B cell (primary cell): ENCODE measurements at places on chromosomes 6 and 20. TPM values are rescaled to one million over a fixed set of nuclear protein-coding genes. Genes with fewer than 3 reads are reported as not detected.
A peak's percentile ranks its signal among the peaks of the same experiment; 100 is the strongest.

- no peak overlapping the region for H3K27ac ChIP-seq
- no peak for DNase-seq
- no peaks in the 10 kb centered on the region for H3K4me1 ChIP-seq
- no peaks in the 10 kb centered on the region for H3K27me3 ChIP-seq
- no peak overlapping the region for H3K4me3 ChIP-seq
Observed at GRCh38 chr6:104201557-104201956, 658.2 kb downstream of the HACE1 start.

The RBM24 gene
- polyA plus RNA-seq, result not detected in 2 replicates

The MOG gene
- polyA plus RNA-seq, result not detected in 2 replicates

GRCh38 chr20:46915575-46916257 lies 21.1 kb downstream of the EYA2 start:
- no peaks in the 10 kb centered on the region for H3K4me1 ChIP-seq
- H3K27ac ChIP-seq, result no peak overlapping the region
- no peaks in the 10 kb centered on the region for H3K27me3 ChIP-seq
- no peak overlapping the region for H3K4me3 ChIP-seq

GRCh38 chr6:98657764-98658163 lies 176.6 kb upstream of the POU3F2 start:
- H3K36me3 ChIP-seq, result no peaks in the 10 kb centered on the region
- no peak for DNase-seq
- H3K27ac ChIP-seq, result no peak overlapping the region
- no peak overlapping the region for H3K4me3 ChIP-seq
- H3K4me1 ChIP-seq, result no peaks in the 10 kb centered on the region

DNA sequence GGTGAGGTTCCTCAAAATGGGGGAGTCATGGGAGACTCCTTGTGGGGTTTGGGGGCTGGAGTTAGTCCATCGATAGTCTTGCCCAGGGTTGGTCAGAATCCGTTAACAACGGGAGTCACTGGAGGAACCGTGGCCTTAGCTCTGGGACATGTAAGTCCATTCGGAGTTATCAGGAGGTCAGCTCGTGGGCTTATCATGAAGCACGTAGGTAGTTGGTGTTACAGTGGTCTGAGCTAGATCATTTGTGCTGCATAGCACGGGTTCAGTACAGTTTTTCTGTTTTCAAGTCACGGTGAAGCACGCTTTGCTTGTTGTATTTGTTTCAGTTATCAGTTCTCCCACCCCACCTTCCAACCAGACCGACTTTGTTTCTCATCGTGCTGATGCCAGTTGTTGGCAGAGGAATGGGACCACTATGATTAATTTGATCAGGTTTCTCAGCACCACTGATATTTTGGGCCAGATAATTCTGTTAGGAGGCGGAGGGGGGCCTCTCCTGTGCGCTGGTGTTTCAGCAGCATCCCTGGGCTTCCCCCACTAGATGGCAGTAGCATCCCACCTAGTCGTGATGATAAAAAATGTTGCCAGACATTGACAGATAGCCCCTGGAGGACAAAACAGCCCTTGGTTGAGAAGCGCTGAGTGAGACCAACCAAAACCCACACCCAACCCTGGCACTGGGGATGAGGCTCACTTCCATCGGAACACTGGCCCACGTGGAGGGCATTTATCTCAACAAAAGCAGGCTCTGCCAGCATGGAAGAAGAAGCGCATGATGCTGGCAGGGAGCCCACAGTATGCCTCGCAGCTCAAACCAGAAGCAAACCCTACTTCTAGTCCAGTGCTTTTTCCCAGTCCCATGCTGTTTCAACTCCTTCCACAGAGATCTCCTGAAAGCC lies 2.2 kb upstream of the APMAP start:
- peaks cover 29% of the 10 kb centered on the region for H3K4me1 ChIP-seq
- no peaks in the 10 kb centered on the region for H3K36me3 ChIP-seq
- H3K27me3 ChIP-seq, result no peaks in the 10 kb centered on the region
- DNase-seq, result peak; percentile 89
- H3K4me3 ChIP-seq, result no peak overlapping the region
- H3K27ac ChIP-seq, result no peak overlapping the region

DNA sequence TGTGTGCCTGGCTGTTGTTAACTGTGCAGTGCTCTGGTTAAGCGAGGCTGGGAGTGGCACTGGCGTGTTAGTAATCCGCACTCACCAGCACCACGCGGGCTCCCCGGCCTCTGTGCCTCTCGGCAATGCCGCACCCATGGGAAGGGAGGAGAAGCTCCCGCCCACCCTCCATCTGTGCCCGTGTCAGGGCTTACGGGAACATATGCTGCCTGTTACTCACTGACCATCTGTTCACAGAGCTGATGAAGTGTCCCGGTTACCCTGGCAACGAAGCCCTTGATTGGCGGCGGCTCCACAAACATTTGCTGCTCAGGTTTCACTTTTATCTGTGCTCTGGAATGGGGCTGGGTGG lies 114.7 kb downstream of the PSMB1 start:
- DNase-seq, result peak; percentile 13
- H3K4me1 ChIP-seq, result peaks cover 4% of the 10 kb centered on the region
- no peak overlapping the region for H3K27ac ChIP-seq
- H3K27me3 ChIP-seq, result peaks cover 17% of the 10 kb centered on the region
- H3K4me3 ChIP-seq, result no peak overlapping the region
- H3K36me3 ChIP-seq, result no peaks in the 10 kb centered on the region

DNA sequence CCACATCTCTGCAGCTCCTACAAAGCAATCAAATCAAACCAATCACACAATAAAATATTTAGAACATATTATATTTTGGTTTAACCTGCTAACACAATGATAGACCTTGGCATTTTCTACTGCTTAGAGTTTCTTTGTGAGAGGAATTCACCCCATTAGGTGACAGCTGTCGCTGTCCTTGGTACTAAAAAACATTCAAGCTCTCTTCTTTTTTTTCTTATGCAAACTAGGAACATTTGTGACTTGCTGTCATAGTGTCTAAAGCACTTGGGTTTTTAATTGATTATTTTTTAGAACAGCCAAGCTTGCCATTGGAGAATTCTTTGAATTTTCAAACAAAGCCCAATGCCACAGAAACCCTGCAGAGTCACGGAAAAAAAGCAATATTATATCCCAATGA lies 46.4 kb downstream of the CNR1 start:
- no peaks in the 10 kb centered on the region for H3K27me3 ChIP-seq
- no peak for DNase-seq
- no peak overlapping the region for H3K4me3 ChIP-seq

DNA sequence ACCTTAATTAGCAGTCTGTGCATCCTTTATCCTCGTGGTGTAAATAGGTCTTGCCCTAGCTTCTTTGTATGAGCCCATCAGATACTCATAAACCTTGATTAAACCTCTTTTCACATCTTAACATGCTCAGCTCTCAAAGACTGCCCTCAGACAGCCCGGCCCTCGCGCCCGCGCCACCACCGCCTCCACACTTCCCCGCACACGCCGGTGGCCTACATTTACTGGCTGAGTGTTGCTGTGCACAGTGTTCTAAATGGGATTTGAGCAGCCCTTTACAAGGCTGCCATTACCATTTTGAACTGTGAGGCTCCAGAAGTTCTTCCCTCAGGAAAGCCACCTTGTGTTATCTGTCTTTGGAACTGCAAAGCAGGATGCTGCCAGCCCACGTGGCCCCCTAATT lies 63.0 kb upstream of the INSM1 start:
- H3K27ac ChIP-seq, result no peak overlapping the region
- H3K4me1 ChIP-seq, result no peaks in the 10 kb centered on the region
- no peak overlapping the region for H3K4me3 ChIP-seq
- DNase-seq, result no peak
- no peaks in the 10 kb centered on the region for H3K36me3 ChIP-seq

DNA sequence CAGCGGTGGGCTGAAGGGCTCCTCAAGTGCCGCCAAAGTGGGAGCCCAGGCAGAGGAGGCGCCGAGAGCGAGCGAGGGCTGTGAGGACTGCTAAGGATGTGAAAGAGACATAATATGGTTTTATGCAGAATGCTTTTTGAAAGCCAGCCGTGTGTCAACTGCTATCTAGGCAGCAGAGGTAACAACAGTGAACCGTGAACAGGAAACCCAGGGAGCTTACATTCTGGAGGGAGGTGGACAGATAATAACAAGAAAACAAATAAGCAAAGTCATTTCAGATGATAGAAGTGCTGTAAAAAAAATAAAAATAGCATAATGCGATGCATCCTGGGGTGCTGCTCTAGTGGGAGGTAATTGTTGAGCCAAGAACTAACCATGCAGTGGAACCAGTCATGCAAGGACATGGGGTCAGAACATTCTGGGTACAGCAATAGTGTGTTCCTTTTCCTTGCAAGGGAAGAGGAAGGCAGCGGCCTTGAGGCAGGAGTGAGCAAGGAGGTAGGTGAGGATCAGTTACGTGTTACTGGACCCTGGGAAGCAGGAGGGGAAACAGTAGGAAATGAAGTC lies 134.4 kb upstream of the TMEM170B start:
- no peak overlapping the region for H3K4me3 ChIP-seq
- H3K4me1 ChIP-seq, result peaks cover 37% of the 10 kb centered on the region
- no peaks in the 10 kb centered on the region for H3K36me3 ChIP-seq
- no peaks in the 10 kb centered on the region for H3K27me3 ChIP-seq

GRCh38 chr6:33189625-33190448 lies 2.4 kb downstream of the COL11A2 start:
- H3K4me1 ChIP-seq, result peaks cover 18% of the 10 kb centered on the region
- no peak for DNase-seq
- peaks cover 5% of the 10 kb centered on the region for H3K27me3 ChIP-seq
- H3K36me3 ChIP-seq, result peaks cover 9% of the 10 kb centered on the region

GRCh38 chr6:51660767-51661166 lies 426.6 kb downstream of the PKHD1 start:
- H3K4me1 ChIP-seq, result no peaks in the 10 kb centered on the region
- no peak overlapping the region for H3K27ac ChIP-seq
- H3K27me3 ChIP-seq, result no peaks in the 10 kb centered on the region

The LHFPL5 gene
- not detected in 2 replicates for polyA plus RNA-seq

DNA sequence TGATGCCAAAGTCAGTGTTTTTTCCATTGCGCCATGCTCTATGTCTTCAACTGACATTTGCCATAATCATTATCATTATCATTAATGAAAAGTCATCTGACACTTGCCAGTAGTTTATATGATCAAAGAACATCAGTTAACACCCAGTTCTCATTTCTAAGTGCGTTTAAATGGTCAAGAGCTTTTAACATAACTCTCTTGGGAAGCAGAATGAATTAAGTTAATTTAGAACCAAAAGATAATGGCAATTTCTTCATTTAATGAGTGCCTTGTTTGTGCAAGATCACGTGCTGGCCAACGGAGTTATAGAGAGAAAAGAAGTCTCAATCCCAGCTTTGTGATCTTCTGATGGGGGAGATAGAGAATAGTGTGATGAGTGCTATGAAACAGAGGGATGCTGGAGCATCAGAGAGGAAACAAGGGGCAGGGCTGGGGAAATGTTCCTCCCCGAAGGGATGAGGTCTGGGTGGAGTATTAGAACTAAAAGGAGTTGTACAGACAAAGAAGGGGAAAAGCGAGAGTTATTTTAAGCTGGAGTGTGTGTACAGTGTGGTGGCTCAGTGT lies 20.3 kb downstream of the ANKS1A start:
- H3K36me3 ChIP-seq, result no peaks in the 10 kb centered on the region
- H3K27ac ChIP-seq, result no peak overlapping the region
- DNase-seq, result no peak

The HLA-DQB1 gene
- polyA plus RNA-seq, result 181 and 986 TPM in 2 replicates

The MEP1A gene
- not detected in 2 replicates for polyA plus RNA-seq

The FKBP5 gene
- polyA plus RNA-seq, result 1.7 and 2.8 TPM in 2 replicates

The JPH2 gene
- polyA plus RNA-seq, result not detected in 2 replicates

DNA sequence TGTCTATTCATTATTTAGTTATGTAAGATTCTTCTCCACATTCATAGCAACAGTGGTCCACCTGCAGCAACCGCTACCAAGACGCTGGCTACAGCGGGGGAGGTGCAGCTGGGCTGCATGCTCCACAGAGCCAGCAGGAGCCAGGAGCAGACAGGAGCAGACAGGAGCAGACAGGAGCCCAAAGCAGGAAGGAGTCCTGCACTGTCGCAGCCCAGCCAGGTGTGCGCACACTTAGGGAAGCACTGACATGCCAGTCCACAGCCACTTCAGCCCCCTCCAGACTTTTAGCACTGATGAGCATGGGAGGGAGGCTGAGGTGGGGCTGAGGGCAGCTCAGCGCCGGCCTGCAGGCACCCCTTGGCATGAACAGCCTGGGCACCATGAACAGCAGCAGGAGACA lies 19.6 kb downstream of the KIF16B start:
- no peaks in the 10 kb centered on the region for H3K27me3 ChIP-seq
- H3K27ac ChIP-seq, result no peak overlapping the region
- H3K4me1 ChIP-seq, result no peaks in the 10 kb centered on the region
- H3K36me3 ChIP-seq, result no peaks in the 10 kb centered on the region
- DNase-seq, result no peak

GRCh38 chr6:90803956-90804355 lies 217.1 kb upstream of the MAP3K7 start:
- H3K27me3 ChIP-seq, result no peaks in the 10 kb centered on the region
- H3K36me3 ChIP-seq, result no peaks in the 10 kb centered on the region
- H3K4me3 ChIP-seq, result no peak overlapping the region
- no peak for DNase-seq
- no peaks in the 10 kb centered on the region for H3K4me1 ChIP-seq

DNA sequence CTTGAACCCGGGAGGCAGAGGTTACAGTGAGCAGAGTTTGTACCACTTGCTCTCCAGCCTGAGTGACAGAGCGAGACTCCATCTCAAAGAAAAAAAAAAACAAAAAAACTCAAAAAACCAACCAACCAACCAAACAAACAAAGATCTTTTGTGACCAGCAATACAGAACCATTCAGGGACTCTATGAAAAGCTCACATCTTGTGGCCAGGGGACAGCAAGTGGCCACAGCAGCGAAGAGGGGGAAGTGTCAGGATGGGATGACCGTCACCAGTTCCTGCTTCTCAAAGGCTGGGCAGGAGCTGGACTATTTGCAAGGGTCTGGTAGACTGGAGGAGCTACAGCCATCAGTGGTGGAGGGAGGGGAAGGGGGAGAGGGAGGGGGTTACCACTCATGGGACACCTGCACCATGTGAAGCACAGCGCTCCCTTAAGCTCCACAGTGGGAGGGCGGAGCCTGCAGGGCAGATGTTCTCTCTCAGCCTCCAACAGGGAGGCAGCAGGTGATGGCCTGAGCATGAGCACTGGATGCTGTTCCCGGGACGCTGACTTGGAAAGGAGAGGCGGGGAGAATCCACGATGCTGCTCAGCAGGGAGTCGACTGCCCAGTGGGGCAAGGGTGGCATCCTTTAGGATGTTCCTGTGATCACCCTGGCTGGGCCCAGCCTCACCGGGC lies 19.7 kb upstream of the ULBP3 start:
- no peak for DNase-seq
- no peak overlapping the region for H3K27ac ChIP-seq
- H3K4me1 ChIP-seq, result no peaks in the 10 kb centered on the region
- no peak overlapping the region for H3K4me3 ChIP-seq
